Hepatocyte (in vitro differentiated cells): ENCODE measurements at places on chromosomes 4 and X. TPM values are rescaled to one million over a fixed set of nuclear protein-coding genes. Genes with fewer than 3 reads are reported as not detected.

DNA sequence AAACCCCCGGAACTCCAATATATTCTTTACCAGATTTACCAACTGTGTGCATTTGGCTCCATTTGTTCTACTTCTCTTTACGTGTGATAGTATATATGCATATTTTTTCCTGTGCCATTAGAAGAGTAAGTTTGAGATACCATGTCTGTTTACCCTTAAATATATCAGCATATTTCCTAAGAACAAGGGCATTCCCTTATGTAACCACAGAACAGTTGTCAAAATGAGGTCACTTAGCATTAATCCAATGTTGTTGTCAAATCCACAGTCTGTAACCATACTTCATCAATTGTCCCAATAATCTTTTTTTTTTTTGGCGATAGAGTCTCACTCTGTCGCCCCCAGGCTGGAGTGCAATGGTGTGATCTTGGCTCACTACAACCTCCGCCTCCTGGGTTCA, 55.2 kb downstream of the TBC1D14 start:
- H3K27me3 ChIP-seq, result no peaks in the 10 kb centered on the region
- H3K27ac ChIP-seq, result no peak overlapping the region

DNA sequence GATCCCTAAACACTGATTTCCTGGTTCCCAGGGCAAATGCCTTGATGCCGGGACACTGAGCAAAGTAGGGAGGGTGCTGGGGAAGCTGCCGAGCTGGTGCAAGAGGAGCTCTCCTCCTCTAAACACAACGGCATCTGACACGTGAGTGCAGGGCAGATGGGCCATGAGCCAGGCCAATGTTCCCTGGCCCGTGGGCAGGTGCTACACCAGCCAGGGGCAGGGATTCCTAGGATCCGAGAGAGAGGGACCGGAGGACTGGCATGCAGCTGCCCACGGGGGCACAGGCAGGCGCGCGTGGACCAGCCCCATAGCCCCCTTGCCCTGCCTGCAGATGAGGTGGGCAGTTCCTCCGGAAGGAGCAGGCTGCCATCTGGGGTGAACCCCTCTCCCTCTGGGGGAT, 66.8 kb upstream of the AFAP1 start:
- no peak overlapping the region for H3K4me3 ChIP-seq
- no peak for DNase-seq
- no peaks in the 10 kb centered on the region for H3K27me3 ChIP-seq
- no peak overlapping the region for H3K27ac ChIP-seq
- H3K4me1 ChIP-seq, result peaks cover 17% of the 10 kb centered on the region

The XAGE1A gene
- not detected in 2 replicates for total RNA-seq

DNA sequence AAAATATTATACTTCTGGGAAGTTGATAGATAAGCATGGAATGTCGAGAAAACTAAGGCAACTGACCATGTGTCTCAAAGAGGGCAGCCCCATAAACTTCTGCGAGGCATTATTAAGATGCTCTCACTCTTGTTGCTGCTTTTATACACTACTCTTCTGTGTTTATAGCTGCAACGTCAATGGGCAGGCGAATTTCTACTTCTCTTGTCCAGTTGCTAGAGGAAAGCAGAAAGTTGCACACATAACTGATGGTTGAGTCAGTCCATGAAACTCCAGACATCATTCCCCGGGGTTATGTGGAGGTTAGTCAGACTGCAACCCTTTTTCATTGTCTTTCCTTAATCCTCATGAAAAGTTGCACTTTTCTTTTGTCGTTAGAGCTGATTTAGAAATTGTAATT, 39.8 kb downstream of the VCX3B start:
- H3K27me3 ChIP-seq, result no peaks in the 10 kb centered on the region
- H3K4me1 ChIP-seq, result no peaks in the 10 kb centered on the region
- no peak overlapping the region for H3K4me3 ChIP-seq
- no peak overlapping the region for H3K27ac ChIP-seq
- H3K36me3 ChIP-seq, result no peaks in the 10 kb centered on the region
- DNase-seq, result peak; percentile 15

The STATH gene
- total RNA-seq, result not detected in 2 replicates

The PRDM8 gene
- 0.40 and 1.8 TPM in 2 replicates for total RNA-seq

DNA sequence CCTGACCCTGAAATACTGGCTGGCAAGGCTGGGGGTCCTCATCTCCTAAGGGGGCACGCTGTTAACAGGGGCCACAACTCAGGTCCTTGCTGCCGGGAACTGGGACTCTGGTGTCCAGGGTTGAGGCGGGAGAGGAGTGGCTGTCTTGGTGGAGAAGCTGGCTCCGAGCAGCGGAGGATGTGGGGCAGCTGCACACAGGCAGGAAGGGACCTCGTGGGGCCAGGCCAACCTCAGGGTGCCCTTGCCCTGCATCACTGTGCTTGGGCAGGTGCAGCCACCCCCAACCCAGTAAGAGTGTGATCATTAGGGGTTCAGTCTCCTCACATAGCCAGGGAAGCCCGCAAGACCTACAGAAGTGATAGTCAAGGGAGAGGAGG, 12.6 kb upstream of the PDE6B start:
- H3K36me3 ChIP-seq, result no peaks in the 10 kb centered on the region
- H3K4me3 ChIP-seq, result no peak overlapping the region
- no peak overlapping the region for H3K27ac ChIP-seq
- no peaks in the 10 kb centered on the region for H3K4me1 ChIP-seq
- peaks cover 3% of the 10 kb centered on the region for H3K27me3 ChIP-seq
